Stimulated activated CD8-positive, alpha-beta memory T cell treated with anti-CD3 and anti-CD28 coated beads, Interleukin-15, amount 100 ng/mL, for 4 hours (primary cell): ENCODE measurements at places on chromosomes 2 and 18.

DNA sequence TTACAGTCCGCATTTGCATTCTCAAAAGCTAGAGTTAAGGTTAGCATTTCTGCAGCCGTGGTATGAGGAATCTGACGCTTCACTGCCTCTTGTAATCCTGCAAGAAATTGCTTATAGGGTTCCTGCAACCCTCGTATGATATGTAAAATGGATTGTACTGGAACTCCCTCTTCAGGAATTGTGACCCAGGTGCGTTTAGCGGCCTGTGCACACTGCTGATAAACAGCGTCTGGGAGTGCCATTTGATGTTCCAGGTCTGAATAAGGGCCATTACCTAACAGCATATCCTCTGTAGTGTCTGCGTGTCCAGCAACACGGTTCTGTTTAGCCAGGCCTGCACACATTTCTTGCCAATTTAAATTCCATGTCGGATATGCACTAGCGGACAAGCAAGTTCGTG, 42.5 kb downstream of the CXCR4 start:
- no peak for DNase-seq

- no peak for DNase-seq
Measured at GRCh38 chr18:9741406-9741792, 33.3 kb downstream of the RAB31 start.

GRCh38 chr18:11005528-11005927, 143.8 kb downstream of the PIEZO2 start:
- DNase-seq: no peak

DNA sequence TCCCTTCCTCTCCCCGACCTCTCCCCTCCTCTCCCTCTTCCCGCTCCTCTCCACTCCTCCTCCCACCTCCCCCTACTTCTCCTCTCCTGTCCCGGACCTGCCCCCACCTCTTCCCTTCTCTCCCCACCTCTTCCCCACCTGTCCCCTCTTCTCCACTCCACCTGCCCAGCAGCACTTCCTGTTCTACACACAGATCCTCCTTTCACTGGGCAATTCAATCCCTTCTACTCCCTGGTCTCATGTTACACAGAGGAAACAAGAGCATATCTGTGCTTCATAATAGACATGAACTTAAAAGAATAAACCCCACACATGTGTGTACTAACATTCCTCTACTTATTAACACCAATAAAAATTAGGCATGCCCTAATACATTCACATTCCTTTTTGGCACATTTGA, 34.8 kb downstream of the TIMM21 start:
- DNase-seq: no peak

GRCh38 chr2:240198226-240198625, 57.8 kb upstream of the OTOS start:
- DNase-seq: no peak

- no peak for DNase-seq
Measured at GRCh38 chr2:232170396-232170795, 208.2 kb upstream of the ALPP start.

DNA sequence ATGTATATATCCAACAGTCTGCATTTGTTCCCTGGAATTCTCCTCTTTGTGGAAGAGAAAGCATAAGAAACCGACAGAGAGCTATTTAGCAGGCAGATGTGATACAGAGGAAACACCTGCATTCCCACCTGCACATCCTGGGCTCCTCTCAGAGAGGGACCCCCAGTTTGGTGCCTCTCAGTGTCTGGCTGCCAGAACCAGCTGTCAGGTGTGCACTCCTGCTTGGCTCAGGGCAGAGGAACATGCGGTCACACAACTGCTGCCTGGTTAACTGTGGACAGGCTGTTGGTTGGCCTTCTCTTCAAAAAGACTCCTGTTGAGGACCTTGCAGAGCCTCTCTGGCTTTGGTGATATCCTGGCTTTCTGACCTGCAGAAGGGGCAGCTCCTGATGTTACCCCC, 54.6 kb downstream of the ITGB6 start:
- DNase-seq: no peak

DNA sequence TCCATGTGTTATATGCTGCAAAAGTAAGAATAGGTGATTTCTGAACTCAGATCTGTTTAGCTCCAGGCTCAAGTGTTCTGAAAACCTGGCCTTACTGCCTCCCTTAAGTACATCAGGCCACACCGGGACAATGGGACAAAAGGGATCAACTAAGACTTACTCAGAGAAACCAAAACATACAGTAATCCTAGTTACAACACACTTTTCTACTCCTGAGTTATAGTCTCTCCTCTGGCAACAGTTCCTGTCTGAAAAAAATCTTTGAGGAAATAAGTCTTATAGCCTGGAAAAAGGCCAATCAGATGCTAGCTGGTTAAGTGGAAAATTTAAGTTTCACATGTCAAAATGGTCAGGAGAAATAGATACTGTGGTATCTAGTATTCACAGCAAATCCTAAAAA, 5.6 kb downstream of the METTL5 start:
- no peak for DNase-seq

DNA sequence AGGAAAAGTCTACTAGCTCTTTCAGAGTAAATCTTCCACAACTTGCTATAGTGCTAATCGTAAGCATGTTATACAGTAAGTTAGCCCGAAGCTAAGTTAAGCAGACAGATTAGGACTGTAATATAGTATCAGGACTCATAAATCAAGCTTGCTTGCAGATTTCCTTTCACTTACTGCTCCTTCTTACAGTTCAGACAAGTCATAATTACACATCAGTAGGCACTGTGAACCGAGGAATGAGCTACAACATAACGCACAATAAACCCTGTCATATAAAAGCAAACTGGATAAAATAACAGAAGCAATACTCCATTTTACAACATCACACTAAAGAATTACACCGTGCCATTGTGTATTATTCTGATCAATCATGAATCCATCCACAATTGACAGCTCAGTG, 832.6 kb upstream of the ZEB2 start:
- DNase-seq: no peak

- DNase-seq: no peak
Measured at GRCh38 chr2:141386168-141386567, 744.6 kb downstream of the LRP1B start.

- DNase-seq: no peak
Measured at GRCh38 chr2:54655046-54655809, 68.2 kb upstream of the EML6 start.

GRCh38 chr2:173884025-173884802, 81.0 kb downstream of the SP3 start:
- no peak for DNase-seq

GRCh38 chr2:161199912-161200701, 39.9 kb downstream of the TANK start:
- DNase-seq: no peak

DNA sequence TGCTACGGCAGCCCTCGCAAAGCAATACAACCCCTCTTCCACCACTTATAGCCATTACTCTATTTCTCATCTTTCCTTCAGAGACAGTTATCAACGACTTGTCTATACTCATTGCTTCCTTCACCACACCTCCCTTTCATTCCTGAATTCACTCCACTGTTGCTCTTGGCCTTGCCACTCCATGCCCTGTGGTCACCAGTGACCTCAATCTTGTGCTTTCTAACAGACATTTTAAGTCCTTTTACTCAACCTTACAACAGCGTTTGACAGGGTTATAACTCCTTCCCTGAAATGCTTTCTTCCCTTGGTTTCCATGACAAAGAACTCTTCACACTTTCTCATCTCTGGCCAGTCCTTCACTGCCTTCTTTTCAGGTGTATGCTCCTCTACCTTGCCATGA, 90.6 kb upstream of the CCDC141 start:
- no peak for DNase-seq

GRCh38 chr2:17583166-17583565, 42.7 kb downstream of the VSNL1 start:
- DNase-seq: no peak

- no peak for DNase-seq
Measured at GRCh38 chr18:44273298-44273697, 407.4 kb upstream of the SETBP1 start.

GRCh38 chr2:72827966-72828646, 2.3 kb upstream of the EXOC6B start:
- DNase-seq: no peak

DNA sequence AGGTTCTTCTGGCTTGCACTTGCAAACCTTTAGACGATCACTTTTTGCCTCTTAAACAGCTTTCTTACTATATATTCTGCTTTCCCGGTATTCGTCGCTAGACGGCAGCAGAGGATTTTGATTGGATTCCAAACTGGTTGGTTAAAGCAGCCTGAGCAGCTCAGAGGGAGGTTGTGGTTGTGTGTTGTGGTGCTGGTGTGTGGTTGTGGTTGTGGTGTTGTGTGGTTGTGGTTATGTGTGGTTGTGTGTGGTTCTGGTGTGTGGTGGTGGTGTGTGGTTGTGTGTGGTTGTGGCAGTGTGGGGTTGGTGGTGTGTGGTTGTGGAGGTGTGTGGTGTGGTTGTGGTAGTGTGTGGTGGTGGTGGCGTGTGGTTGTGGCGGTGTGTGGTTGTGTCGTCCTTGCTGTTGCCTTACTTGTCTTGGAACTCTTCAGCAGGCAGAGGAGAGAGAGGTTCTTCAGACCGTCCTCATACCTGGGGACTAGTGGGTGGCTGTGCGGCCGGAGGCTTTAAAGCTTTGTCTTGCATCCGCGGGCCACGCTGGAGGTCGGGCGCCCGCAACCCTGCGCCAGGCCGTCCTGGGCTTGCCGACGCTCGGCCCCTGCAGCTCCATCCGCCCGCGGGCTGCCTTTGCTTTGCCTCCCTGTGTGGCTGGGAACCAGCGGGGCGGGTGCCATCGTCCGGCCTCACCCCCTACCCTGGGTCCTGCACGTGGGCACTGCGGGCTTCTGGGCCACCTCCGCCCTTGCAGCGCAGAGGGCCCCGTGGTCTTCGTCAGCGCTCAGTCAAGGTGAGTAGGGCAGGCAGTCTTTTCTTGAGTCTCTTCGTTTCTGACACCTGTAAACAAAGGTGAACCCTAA, 190.8 kb downstream of the ARHGAP28 start:
- no peak for DNase-seq

DNA sequence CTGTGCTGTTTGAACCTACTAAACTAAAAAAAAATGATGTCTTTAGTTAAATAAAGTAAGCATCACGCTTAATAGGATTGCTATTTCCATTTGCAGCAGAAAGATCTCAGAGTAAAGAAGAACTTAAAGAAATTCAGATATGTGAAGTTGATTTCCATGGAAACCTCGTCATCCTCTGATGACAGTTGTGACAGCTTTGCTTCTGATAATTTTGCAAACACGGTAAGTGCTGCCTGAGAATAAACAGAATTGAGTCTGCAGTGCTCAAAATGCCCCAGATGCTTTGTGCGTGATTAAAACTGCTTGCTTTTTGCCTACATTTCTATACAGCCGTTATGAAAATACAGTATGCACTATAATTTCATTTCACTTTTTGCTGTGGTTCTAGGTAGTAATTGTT, 3.9 kb downstream of the CDCA7 start:
- no peak for DNase-seq

DNA sequence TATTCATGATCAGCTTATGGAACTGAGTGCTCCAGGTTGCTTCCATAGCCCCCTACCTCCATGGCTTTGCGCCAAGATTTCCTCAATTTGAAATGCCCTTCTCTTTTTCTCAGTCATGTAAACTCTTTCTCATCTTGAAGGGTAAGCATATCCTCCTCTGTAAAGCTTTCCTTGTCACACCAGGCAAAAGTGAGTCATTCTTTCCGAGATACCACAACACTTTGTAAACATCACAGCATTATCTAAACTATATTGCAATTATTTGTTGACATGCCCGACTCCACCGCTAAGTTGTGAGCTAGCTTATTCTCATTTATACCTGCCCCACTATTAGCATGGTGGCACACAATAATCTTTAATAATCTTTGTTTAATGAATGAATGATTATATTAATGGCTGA, 419.5 kb upstream of the CHST9 start:
- no peak for DNase-seq

DNA sequence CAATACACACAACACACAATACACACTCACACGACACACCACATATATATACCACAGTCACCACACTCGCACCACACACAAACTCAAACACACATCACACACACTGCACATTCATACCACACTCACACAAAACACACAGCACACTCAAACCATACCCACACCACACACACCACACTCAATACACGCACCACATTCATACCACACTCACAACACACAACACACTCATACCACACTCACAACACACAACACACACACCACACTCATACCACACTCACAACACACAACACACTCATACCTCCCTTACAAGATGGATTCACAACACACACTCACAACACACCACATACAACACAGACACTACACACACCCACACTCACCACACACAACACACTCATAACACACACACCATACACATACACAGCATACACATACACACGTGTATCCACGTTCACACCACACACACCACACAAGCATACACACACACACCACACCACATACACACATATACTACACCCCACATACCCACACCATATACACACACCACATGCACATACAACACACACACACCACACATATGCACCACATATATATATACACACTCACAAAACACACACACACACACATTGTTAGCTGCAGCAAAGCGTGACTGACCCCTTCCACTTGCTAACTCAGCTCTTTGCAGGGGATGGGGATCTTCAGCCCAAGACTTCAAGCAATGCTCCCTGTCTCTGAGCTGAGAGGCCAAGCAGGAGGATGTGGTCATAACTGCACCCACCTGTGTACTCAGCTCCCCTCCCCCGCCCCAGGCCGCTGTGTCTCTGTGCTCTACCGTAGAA, 59.0 kb downstream of the SDC1 start:
- DNase-seq: no peak

GRCh38 chr18:71998547-71999097, 545.5 kb downstream of the CBLN2 start:
- DNase-seq: no peak

DNA sequence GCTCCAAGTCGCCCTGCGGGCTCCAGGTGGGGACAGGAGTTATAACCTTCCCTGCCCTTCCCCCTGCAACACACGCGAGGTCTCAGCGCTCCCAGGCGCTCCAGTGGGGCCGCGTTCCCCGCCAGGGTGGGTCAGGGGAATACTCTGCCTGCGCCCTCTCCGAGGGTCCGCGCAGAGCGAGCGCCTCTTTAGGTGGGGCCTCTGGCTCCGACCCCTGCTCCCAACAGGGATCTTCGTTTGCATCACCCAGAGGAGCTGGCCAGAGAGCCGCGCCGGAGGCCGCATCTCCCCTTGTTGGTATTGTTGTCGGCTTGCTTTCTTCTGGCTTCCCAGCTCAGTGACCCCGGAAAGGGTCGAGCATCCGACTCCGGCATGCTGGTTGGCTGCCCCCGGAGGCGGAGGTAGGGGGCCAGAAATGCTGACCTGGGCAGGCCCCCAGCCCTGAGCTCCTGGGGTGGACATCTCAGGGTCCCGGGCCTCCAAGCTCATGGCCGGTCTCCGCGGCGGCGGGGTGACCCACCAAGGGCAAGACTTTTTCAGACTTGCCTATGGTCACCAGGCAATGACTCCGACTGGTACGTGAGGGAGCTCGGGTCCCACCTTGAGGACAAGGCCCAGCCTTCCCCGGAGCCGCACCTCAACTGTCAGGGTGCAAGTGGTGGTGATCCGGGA, 11.2 kb upstream of the EN1 start:
- no peak for DNase-seq

DNA sequence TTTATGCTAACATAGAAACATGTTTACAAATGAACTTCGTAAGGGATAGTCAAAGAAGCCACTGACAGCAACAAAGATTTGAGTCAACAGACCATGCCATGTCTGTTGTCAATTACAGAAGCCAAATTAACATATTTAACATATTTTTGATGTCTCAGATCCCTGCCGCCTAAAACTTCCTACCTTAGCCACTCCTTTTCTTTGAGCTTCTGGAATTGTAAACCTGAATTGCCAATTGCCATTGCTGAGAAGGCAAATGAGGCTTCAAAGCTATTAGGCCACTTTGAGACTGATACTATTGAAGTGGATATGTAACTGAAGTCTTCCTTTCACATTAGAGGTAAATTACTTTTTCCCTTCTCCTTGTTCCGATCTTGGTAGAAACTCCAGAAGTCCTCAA, 66.0 kb upstream of the DSEL start:
- DNase-seq: no peak
